NCI-H2171 (cell line): ENCODE measurements at places on chromosomes 5 and 9.

DNA sequence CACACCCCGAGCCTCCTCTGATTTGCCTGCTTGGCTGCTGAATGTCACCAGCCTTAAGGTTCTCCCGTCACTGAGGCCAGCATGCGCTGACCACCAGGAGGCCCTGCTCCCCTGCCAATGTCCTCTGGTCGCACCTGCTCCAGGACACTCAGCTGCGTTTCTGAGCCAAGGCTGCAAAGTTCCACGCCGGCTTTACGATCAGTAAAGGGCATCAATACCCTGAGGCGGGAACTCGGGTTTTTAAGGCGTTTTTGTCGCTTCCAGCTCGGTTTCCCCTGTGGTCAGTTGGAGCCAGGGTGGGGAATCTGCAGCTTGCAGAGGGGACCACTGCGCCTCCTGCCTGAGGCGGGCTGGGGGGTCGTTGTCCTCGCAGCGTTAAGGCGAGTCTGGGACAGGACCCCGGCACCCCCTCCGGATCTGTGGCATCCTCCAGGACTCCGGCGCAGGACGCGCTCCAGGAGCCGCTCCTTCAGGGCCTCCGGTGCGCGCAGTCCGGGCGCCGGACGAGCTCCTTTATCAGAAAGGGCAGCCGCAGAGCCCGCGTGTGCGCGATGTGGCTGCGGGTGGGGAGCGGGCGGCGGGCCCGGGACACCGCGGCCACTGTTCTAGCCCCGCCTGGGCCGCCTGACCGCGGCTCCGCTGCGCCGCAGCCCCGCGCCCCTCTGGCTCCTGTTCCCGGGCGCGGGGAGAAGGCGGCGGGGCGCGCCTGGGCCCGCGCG, 24.1 kb upstream of the FLT4 start:
- no peak for DNase-seq

- no peak for DNase-seq
Observed at GRCh38 chr5:88689668-88690408, 193.1 kb downstream of the MEF2C start.

DNA sequence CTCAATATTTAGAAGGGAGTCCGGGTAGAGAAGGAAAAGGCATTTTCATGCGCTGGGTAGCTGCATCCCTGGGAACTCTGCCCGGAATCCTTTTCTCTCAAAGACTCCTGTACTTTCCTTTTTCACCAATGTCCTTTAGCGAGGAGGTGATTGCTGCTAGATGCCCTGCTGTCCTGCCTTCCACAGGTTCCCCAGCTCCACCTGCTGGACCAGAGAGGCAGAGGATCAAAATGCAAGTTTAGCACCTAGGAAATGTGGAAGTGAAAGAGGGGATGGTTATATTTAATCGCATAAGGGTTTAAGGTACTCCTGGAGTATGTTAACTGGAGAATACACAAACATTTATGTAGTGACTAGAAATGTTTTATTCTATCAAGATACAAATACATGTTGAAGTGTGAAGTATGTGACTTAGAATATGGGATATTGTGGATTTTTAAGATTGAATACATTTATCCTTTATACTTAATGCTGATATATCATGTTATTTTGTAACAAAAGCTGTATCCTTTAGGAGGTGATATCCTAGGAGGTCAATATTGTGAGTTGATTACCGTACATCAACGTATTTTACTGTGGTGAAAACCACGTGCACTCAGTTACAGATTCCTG, 145.7 kb downstream of the ARHGAP26 start:
- peak; percentile 12 for DNase-seq

GRCh38 chr9:112898872-112899311, 8.2 kb upstream of the SLC46A2 start:
- DNase-seq, result no peak

DNA sequence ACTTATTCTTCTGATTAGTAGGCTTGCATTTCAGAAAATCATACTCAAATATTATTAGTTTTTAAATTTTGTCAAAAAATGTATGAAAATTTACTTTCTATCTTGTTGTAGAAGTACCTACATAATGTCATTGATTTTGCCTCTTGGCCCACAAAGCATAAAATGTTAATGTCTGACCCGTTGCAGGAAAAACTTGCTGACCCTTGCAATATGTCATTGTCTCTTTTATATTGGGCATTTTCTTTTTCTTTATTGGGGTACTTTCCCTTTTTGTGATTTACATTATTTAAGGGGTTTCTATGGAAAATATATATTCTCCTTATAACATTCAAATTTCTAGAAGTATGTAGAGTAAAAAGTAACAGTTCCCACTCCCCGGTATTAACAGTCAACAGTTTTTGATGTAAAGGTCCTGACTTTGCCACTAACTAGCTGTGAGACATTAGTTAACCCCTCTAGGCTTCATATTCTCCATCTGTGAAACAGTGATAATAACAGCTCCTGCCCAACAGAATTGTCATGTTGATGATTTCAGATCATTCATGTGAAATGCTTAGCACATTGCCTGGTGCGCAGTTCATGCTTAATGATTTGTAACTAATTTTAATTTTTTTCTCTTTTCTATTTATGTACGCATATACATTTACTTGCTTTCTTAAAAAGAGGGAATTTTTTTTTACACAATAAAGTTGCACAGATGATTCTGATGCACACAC, 243.2 kb downstream of the ARHGAP26 start:
- no peak for DNase-seq

DNA sequence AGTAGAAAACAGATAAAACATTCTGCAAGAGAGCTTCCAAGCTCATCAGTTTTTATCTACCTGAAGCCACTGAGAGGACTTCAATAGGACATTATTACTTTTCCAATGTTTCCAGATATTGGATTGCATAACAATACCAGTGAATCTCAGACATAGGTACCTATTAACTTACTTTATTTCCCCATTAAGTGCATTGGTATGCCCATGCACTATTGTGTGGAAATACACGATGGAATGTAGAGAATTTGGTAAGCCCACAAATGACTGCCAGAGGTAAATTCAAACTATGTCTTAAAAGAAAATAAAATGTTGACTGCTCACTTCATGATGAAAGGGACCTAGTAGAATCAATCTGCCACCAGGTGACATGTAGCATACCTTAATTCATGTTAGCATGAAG, 48.1 kb upstream of the PRR16 start:
- no peak for DNase-seq

DNA sequence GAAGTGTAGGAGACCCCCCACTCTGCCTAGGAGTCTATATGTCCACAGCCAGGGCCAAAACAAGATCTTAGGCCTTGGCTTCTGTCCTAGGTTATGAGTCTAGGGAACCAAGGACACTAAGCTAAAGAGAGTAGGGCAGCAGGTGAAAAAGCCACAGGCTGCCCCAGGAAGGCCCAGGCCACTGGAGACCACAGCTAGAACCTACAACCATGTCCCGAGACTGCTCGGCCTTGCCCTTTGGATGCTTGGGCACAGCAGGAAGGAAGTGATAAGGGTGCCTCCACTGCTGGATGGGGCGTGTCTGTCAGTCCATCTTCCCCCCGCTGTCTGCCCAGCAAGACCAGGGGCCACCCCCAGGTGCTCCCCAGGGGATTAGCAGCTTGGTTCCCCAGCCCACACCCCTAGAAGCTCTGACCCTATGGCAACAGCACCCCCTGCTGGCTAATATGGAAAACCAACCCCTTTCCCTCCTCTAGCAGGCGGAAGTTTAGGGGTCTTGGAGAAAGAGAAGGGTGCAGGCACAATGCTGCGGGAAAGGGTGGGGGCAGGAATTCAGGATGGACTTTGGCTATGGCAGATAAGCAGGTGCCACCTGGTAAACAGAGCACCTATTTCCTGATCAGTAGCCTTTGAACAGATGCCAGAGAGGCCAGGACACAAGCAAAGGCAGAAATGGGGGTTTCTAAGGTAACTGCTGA, 10.5 kb upstream of the IRF1 start:
- no peak for DNase-seq

DNA sequence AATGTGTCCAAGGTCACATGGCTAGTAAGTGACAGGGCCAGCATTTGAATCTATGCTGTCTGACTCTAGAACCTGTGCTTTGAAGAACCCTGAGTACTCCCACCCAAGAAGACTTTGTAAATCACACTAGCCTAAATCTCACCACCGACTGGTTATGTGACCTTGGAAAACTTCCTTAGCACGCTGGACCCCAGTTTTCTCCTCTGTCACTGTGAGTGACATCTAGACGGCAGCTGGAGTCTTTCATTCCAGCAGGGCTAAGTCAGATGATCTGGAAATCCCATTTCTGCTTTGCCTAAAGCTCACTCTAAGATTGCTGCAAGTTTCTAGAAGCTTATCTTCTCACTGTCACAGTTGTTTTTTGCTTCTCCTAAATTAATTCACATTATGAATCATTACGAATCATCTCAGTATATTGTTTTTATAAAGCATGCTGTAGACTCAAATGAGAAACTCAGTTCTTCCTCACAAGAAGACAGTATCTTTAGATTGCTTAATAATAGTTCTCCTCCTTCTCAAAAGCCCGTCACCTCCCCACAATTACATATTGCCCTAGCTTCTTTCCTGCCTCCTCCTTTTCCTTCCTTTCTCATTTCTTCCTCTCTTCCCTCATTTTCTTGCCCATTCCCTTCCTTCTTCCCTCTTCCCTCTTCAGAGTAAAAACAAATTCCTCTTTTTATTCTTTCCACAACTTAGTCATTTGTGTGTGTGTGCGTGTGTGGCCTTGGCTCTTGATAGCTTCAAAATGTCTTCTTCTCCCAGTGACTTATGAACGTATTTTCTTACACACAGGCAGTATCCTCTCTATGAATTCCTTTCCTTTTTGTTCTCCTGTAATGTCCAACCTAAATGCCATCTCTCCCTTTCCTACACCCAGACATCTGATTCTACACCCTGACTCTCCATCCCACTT, 16.8 kb downstream of the ALDOB start:
- DNase-seq, result no peak

- DNase-seq, result no peak
Observed at GRCh38 chr9:4318326-4318725, 18.5 kb upstream of the GLIS3 start.

- no peak for DNase-seq
Observed at GRCh38 chr9:76562511-76562911, 103.5 kb downstream of the GCNT1 start.

DNA sequence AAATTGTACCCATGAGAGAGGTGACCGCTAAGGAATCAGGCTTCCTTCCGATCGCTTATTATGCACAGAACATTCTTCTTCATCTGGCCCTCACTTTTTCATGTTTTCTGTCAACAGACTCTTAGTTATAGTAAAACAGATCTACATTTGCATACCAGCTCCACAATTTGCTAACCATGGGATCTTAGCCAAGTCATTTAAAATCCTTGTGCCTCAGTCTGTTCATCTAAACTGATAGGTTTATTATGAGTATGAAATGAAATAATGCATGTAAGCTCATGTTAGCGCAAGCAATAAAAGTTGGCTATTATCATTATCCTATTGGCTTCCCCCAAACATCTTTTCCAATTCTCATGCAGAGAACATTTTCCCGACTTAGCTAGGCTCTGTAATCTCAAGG, 42.3 kb downstream of the FGF1 start:
- DNase-seq, result no peak

- no peak for DNase-seq
Observed at GRCh38 chr9:115989831-115990230, 163.8 kb upstream of the PAPPA start.

DNA sequence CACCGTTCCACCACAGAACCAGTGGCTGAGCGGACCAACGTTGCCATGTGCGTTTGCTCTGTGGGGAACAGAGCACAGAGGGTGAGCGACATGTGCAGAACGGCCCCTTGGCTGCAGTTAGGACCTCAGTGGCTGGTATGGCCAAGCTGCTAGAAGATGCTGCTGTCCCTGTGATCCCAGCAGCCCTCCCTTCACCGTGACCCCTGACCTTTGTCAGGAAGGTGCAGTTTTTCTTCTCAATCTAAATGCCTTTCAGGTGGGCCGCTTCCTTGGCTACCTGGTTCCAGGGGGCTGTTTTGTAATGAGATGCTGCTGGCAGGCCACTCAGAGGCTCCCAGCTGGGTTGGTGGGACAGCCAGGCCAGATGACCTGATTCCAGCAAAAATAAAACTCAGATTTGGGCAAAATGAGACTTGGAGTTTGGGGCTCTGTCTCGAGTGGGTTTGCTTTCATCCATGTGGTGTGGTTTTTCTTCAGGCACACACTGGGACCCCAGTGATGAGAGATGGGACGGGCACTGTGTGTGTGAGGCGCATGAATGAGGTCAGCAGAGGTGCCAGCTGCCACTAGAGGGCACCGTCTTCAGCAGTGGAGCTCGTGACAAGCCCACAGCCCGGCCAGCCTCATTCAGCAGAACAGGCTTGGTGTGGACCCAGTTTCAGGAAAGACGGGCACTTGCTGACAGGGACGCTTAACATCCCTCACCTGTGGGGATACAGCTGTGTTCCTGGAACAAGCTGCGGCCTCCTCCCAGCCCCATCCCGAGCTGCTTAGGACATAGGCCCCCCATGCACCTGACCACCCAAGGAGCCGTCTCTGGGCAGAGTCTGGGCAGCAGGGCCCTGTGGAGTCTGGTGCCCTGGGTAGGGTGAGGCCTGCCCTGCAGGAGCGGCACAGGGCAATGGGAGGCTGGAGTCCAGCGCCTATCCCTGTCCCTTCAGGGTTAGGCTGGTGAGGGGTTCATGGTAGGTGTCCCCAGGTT, 4.1 kb downstream of the MRPS2 start:
- DNase-seq, result peak; percentile 48

DNA sequence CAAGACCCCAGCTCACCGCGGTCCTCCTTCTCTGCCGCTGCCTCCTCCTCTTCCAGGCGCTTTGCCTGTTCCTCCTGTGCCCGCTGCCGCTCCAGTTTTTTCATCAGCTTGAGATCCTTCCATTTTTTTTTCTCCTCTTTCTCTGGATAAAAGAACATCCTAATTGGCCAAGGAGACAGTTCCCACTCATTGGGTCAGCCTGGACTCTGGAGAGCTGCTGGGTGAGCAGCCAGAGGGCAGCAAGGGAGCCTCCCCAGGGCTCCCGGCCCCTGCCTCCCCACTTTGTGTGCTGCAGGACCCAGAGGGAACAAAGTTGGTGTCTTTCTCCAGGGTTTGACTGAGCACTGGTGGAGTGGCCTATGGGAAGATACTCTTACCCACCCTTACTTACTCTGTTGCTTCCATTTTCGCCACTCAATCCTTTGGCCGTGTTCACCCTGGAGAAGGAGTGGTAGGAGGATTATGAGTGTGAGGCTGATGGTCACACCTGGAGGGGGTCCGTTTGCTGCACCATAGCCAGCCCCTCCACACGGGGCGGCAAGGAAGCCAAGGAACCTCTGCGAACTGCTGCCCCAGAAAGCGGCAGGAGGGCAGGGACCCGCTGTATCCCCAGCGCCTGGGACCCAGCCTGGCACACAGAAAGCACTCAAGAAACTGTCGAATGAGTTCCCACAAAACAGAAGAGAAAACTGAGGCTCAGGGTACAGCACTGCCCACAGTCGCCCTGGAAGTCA, 708 bp downstream of the SPOUT1 start:
- DNase-seq, result no peak
